ENCODE measurements at places on chromosomes 6 and 20. TPM values are rescaled to one million over a fixed set of nuclear protein-coding genes. Genes with fewer than 3 reads are reported as not detected.

- H3K4me3 ChIP-seq: peak overlapping the region; percentile 27
- H3K27me3 ChIP-seq: no peaks in the 10 kb centered on the region
- peaks cover 6% of the 10 kb centered on the region for H3K36me3 ChIP-seq
- H3K4me1 ChIP-seq: peaks cover 59% of the 10 kb centered on the region
- peak; percentile 75 for DNase-seq
- peak overlapping the region; percentile 94 for H3K27ac ChIP-seq
Observed at GRCh38 chr6:11317885-11318771, 85.7 kb upstream of the NEDD9 start.

GRCh38 chr6:5338177-5338960 lies 77.1 kb downstream of the FARS2 start:
- DNase-seq: no peak
- peaks cover 44% of the 10 kb centered on the region for H3K4me1 ChIP-seq
- peak overlapping the region; percentile 3 for H3K27ac ChIP-seq
- H3K36me3 ChIP-seq: no peaks in the 10 kb centered on the region

DNA sequence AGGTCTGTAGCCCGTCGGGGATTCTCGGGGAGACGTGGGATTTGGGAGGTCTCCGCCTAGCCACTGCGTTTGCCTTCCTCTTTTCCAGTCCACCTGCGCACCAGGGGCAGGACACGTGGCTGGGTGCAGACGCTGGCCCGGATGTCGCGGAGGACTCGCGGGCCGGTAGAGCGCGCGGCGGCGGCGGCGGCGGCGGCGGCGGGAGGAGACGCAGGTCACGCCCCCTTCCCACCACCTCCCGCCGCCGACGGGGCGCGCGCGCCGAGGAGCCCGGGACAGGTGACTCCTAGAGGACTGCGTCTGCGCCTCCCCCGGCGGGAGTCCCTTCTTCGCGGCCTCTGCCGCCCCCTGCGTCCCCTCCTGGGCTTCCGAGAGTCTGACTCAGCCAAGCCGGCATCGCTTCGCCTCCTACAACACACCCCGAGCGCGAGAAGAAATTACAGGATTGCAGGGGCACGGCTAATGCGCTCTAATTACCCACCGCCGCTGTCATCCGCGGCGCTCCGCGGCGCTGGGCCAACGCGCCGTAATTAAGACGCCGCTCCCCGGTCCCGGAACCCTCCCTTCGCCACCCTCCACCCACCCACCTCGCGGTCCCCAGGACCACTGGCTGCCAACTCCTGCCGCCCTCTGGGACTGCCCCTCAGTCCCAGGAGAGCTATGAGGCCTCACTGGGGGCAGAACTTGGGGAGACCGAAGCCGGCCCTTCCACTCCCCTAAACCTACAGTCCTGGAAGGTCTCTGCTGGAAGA lies 124.5 kb downstream of the MRPL14 start:
- H3K4me1 ChIP-seq: peaks cover 19% of the 10 kb centered on the region
- H3K27me3 ChIP-seq: peaks cover 39% of the 10 kb centered on the region
- no peaks in the 10 kb centered on the region for H3K36me3 ChIP-seq
- no peak overlapping the region for H3K27ac ChIP-seq
- peak; percentile 79 for DNase-seq
- peak overlapping the region; percentile 70 for H3K4me3 ChIP-seq

ALDH8A1 gene
- 1.8 TPM for total RNA-seq

ARMH2 gene
- not detected for total RNA-seq

HCRTR2 gene
- not detected for total RNA-seq

HRH3 gene
- not detected for total RNA-seq

GRCh38 chr6:72940265-72940664 lies 285.0 kb downstream of the KHDC1L start:
- no peaks in the 10 kb centered on the region for H3K4me1 ChIP-seq
- H3K4me3 ChIP-seq: no peak overlapping the region
- no peak for DNase-seq
- no peaks in the 10 kb centered on the region for H3K27me3 ChIP-seq

GRCh38 chr6:78844899-78845298 lies 22.5 kb upstream of the IRAK1BP1 start:
- H3K36me3 ChIP-seq: no peaks in the 10 kb centered on the region
- no peaks in the 10 kb centered on the region for H3K4me1 ChIP-seq
- H3K27me3 ChIP-seq: no peaks in the 10 kb centered on the region
- DNase-seq: no peak
- H3K27ac ChIP-seq: no peak overlapping the region

DNA sequence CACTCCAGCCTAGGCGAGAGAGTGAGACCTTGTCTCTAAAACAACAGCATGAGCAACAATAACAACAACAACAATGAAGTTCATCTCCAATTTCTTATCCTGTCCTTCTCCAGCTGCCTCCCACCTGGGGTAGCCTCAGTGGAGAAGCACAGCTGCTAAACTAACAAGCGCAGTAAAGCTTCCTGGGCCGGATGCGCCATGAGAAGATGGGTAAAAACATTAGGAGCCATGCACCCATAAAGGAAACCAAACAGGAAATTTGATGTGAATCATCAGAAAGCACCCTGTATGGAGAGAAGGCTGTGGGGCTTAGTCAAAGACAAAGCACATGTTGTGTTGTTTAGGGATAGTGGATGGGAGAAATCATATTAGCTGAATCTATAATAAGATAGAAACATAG lies 61.1 kb upstream of the CCN6 start:
- H3K4me3 ChIP-seq: peak overlapping the region; percentile 55
- peaks cover 95% of the 10 kb centered on the region for H3K4me1 ChIP-seq
- H3K27ac ChIP-seq: peak overlapping the region; percentile 55
- peak; percentile 70 for DNase-seq
- H3K27me3 ChIP-seq: no peaks in the 10 kb centered on the region
- H3K36me3 ChIP-seq: peaks cover 3% of the 10 kb centered on the region

GRCh38 chr6:75154973-75155372 lies 50.9 kb downstream of the COL12A1 start:
- no peaks in the 10 kb centered on the region for H3K4me1 ChIP-seq
- DNase-seq: no peak
- peaks cover 18% of the 10 kb centered on the region for H3K27me3 ChIP-seq

GRCh38 chr20:47754388-47754715 lies 30.9 kb downstream of the SULF2 start:
- no peak overlapping the region for H3K4me3 ChIP-seq
- no peak overlapping the region for H3K27ac ChIP-seq
- H3K36me3 ChIP-seq: no peaks in the 10 kb centered on the region
- no peaks in the 10 kb centered on the region for H3K27me3 ChIP-seq
- H3K4me1 ChIP-seq: no peaks in the 10 kb centered on the region

ENPP1 gene
- total RNA-seq: 0.53 TPM

DNA sequence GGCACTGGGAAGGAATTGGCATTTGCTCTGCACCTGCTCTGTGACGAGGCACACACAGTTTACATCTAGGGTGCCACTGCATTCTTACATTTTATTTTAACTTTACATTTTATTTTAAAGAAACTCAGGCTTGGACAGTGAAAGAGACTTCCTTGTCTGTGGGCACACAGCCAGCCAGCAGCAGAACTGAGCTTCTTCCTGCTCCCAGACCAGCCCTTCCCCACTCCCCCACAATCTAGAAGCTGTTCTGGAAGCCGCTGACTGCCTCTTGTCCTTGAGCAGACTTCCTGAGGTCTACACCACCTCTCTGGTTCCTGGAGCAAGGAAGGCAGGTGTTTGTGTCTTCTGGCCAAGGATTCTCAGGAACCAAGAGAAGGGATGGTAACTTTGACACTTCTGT lies 27.9 kb upstream of the CD93 start:
- no peaks in the 10 kb centered on the region for H3K4me1 ChIP-seq
- no peaks in the 10 kb centered on the region for H3K36me3 ChIP-seq
- H3K4me3 ChIP-seq: no peak overlapping the region
- no peak for DNase-seq
- H3K27me3 ChIP-seq: no peaks in the 10 kb centered on the region
- H3K27ac ChIP-seq: no peak overlapping the region

DNA sequence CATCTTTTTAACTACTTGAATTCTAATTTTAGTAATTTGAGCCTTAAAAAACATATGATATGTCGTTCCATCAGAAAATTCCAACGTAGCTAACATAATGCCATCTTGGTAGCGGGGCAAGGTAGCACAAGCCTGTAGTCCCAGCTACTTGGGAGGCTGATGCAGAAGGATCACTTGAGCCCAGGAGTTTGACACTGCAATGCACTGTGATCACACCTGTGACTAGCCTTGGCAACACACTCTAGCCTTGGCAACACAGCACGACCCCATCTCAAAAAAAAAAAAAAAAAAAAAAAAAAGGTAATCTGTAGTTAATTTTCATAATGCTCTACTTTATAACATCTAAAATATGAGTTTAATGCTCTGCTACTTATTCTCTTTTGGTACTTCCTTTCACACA lies 6.7 kb downstream of the BCLAF1 start:
- peaks cover 24% of the 10 kb centered on the region for H3K36me3 ChIP-seq
- peaks cover 77% of the 10 kb centered on the region for H3K4me1 ChIP-seq
- H3K4me3 ChIP-seq: peak overlapping the region; percentile 89
- peak overlapping the region; percentile 90 for H3K27ac ChIP-seq

DNA sequence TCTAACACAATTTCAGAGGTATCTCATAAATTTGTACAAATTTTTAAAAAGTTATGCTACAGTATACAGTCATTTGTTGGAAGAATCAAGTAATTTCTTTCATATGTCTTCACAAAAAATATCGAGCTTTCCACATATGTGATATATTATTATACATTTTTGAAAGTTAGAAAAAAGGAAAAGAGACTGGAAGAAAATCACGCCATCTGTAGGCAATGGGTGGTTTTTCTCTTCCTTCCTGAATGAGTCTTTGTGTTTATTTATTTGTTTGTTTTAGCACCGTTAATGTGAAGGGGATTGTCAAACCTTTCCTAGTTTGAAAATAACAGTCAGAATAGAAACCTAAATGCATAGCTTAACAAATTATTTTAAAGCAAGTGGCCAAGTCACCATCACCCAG lies 130.6 kb downstream of the SYNDIG1 start:
- H3K27ac ChIP-seq: no peak overlapping the region
- peaks cover 6% of the 10 kb centered on the region for H3K36me3 ChIP-seq
- no peak for DNase-seq
- no peaks in the 10 kb centered on the region for H3K4me1 ChIP-seq

DNA sequence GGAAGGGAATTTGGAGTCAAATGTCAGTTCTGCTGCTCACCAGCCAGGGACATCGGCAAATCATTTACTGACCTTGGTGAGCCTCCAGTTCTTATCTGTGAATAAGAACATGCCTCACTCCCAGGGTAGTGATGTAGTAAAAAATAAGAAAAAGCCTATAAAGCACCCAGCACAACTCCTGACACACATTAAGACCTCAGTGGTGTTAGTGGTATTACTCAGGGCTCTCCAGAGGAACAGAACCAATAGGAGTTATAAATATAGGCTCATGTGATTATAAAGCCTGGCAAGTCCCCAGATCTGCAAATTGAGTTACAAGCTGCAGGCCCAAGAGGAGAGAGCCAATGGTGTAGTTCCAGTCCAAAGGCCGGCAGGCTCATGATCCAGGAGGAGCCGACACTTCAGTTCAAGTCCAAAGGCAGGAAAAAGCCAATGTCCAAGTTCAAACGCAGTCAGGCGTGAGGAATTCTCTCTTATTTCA lies 71.3 kb upstream of the EYA2 start:
- no peaks in the 10 kb centered on the region for H3K4me1 ChIP-seq
- no peak overlapping the region for H3K4me3 ChIP-seq
- H3K36me3 ChIP-seq: no peaks in the 10 kb centered on the region
- no peak for DNase-seq
- peaks cover 21% of the 10 kb centered on the region for H3K27me3 ChIP-seq

PNPLA1 gene
- total RNA-seq: not detected

GRCh38 chr20:1467355-1468116 lies 887 bp upstream of the NSFL1C start:
- peaks cover 50% of the 10 kb centered on the region for H3K4me1 ChIP-seq
- peak overlapping the region; percentile 43 for H3K27ac ChIP-seq
- DNase-seq: no peak
- peaks cover 4% of the 10 kb centered on the region for H3K36me3 ChIP-seq
- H3K27me3 ChIP-seq: peaks cover 19% of the 10 kb centered on the region
- H3K4me3 ChIP-seq: peak overlapping the region; percentile 88

COL19A1 gene
- 0.26 TPM for total RNA-seq

GRCh38 chr6:31663961-31664789 lies 622 bp downstream of the GPANK1 start:
- H3K27ac ChIP-seq: peak overlapping the region; percentile 98
- H3K36me3 ChIP-seq: peaks cover 33% of the 10 kb centered on the region

DNA sequence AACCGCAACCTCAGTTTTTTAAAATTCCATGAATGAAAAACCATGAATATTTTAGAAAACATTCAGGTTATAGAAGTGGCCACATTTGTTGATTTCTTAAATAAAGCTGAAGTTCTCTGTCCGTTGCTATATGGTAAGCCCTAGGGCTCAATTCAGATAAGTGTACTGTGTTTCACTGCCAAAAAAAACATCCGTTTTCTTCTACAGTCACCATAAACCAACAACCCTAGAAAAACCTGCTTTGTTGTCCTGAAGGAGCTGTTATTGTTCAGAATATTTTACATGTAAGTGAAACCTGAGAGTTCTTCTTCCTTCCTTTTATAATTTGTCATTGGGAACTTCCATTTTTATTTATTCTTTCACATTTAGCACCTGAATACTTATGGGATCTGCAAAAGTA lies 274.1 kb downstream of the TFAP2A start:
- no peak overlapping the region for H3K4me3 ChIP-seq
- H3K4me1 ChIP-seq: no peaks in the 10 kb centered on the region
- no peak overlapping the region for H3K27ac ChIP-seq
- H3K27me3 ChIP-seq: peaks cover 16% of the 10 kb centered on the region

DNA sequence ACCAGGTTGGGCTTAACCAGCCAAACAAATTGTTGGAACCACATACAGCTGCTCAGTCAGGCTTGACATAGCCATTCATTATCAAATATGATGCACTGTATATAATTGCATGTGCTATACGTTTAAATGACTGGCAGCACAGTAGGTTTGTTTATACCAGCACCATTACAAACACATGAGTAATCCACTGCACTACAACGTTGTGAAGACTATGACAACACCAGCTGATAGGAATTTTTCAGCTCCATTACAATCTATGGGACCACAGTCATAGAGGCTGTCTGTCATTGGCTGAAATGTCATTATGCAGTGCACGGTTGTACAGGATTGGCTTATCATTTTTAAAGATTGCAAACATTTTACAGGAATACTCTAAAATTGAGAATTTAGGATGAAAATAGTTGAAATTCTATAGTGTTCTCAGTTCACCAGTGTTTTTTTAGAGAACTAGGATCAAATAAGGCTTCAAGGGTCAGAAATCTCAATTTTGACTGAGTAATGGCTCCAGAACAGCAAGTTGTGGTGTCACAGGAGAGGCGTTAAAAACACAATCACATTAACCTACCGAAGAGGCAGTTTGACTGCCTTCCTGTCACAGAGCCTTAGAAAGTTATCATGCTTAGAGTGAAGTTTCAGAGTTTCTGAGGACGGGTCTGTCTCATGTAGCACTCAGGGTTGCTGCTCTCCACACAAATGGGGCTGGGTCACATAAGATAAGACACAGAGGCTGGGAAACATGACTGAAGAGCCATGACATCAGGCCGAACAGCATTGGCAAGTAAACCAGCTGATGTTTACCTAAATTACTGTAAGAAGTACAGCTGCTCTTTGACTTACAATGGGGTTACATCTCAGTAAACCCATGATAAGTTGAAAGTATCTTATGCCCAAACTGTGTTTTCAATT lies 60.7 kb upstream of the SMLR1 start:
- H3K27ac ChIP-seq: no peak overlapping the region
- DNase-seq: no peak
- no peaks in the 10 kb centered on the region for H3K4me1 ChIP-seq
- H3K4me3 ChIP-seq: no peak overlapping the region
- H3K36me3 ChIP-seq: no peaks in the 10 kb centered on the region

GRCh38 chr20:49400410-49400809 lies 82.1 kb downstream of the KCNB1 start:
- H3K27ac ChIP-seq: no peak overlapping the region
- peaks cover 16% of the 10 kb centered on the region for H3K27me3 ChIP-seq
- no peaks in the 10 kb centered on the region for H3K36me3 ChIP-seq
- no peaks in the 10 kb centered on the region for H3K4me1 ChIP-seq

GRCh38 chr6:128397996-128398395 lies 122.4 kb downstream of the PTPRK start:
- H3K4me3 ChIP-seq: no peak overlapping the region
- no peak overlapping the region for H3K27ac ChIP-seq
- DNase-seq: no peak
